ENCODE measurements at places on chromosomes 5 and 9. TPM values are rescaled to one million over a fixed set of nuclear protein-coding genes. Genes with fewer than 3 reads are reported as not detected.

The AMBP gene
- not detected for total RNA-seq

The TEX53 gene
- total RNA-seq, result not detected

The NIPSNAP3A gene
- total RNA-seq, result 34.4 TPM

The FCN2 gene
- total RNA-seq, result not detected

The SLIT3 gene
- 0.36 TPM for total RNA-seq

The PRLR gene
- 0.35 TPM for total RNA-seq

The PCDHGC4 gene
- total RNA-seq, result 0.07 TPM

The C9 gene
- not detected for total RNA-seq

The DOCK8 gene
- total RNA-seq, result 0.51 TPM

The BRD8 gene
- total RNA-seq, result 38.2 TPM

The IL7R gene
- 1.6 TPM for total RNA-seq

The PCDHB9 gene
- not detected for total RNA-seq

The ANKDD1B gene
- 1.3 TPM for total RNA-seq

The PIP5K1B gene
- total RNA-seq, result not detected

The IFNB1 gene
- not detected for total RNA-seq

The REEP5 gene
- 65.3 TPM for total RNA-seq

The IL33 gene
- not detected for total RNA-seq

The ZNF366 gene
- not detected for total RNA-seq

The CCL28 gene
- 6.2 TPM for total RNA-seq

The RNF180 gene
- 4.5 TPM for total RNA-seq

The ZNG1A gene
- 24.5 TPM for total RNA-seq

The TMEM174 gene
- not detected for total RNA-seq

The TMEM215 gene
- not detected for total RNA-seq

The NUTM2G gene
- not detected for total RNA-seq

The NIM1K gene
- not detected for total RNA-seq

The DRD1 gene
- total RNA-seq, result not detected

All from epithelial cell of proximal tubule (primary cell).